ENCODE measurements at places on chromosomes 11 and 22. TPM values are rescaled to one million over a fixed set of nuclear protein-coding genes. Genes with fewer than 3 reads are reported as not detected.

MYEOV gene
- 16.4 TPM for polyA plus RNA-seq

GRCh38 chr11:112520354-112520753, 259.7 kb upstream of the PLET1 start:
- no peak for DNase-seq
- H3K36me3 ChIP-seq, result no peaks in the 10 kb centered on the region
- no peak overlapping the region for H3K27ac ChIP-seq
- no peaks in the 10 kb centered on the region for H3K27me3 ChIP-seq

- no peak overlapping the region for H3K27ac ChIP-seq
- H3K36me3 ChIP-seq, result no peaks in the 10 kb centered on the region
- no peaks in the 10 kb centered on the region for H3K27me3 ChIP-seq
- H3K4me3 ChIP-seq, result no peak overlapping the region
- H3K4me1 ChIP-seq, result peaks cover 42% of the 10 kb centered on the region
These were observed 21.2 kb downstream of the UPB1 start for GRCh38 chr22:24516301-24516737.

OR5B12 gene
- not detected for polyA plus RNA-seq

TMA7B gene
- polyA plus RNA-seq, result not detected

GRCh38 chr22:20413217-20414058, 19.5 kb downstream of the ZNF74 start:
- DNase-seq, result no peak
- no peaks in the 10 kb centered on the region for H3K36me3 ChIP-seq
- H3K27ac ChIP-seq, result no peak overlapping the region

DNA sequence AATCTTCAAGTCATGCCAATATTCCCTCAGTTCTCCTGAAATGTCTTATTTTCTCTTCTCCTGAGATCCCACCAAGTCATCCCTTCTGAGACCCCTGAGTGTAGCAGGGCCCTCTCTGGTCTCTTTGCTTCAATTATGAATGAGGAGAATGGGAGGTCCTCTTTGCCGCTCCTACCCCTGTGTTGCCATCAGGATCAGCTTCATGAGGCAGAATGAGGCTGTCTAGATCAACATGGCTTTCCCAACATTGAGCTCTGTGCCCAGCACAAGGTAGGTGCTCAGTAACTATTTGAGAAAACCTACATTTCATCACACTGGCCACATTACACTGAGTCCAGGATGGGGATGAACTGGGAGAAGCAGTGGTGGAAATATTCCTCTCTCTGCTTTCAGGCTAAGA, 107.2 kb downstream of the ZNF280B start:
- H3K4me1 ChIP-seq, result no peaks in the 10 kb centered on the region
- no peak for DNase-seq

RBMXL2 gene
- polyA plus RNA-seq, result not detected

SLC22A12 gene
- polyA plus RNA-seq, result not detected

ROM1 gene
- polyA plus RNA-seq, result 13.0 TPM

OR5P2 gene
- not detected for polyA plus RNA-seq

- H3K4me1 ChIP-seq, result no peaks in the 10 kb centered on the region
- no peaks in the 10 kb centered on the region for H3K36me3 ChIP-seq
These were observed 19.7 kb downstream of the GGTLC2 start for GRCh38 chr22:22663861-22664800.

ACRV1 gene
- polyA plus RNA-seq, result not detected
